ENCODE measurements at places on chromosomes 1 and 21.

DNA sequence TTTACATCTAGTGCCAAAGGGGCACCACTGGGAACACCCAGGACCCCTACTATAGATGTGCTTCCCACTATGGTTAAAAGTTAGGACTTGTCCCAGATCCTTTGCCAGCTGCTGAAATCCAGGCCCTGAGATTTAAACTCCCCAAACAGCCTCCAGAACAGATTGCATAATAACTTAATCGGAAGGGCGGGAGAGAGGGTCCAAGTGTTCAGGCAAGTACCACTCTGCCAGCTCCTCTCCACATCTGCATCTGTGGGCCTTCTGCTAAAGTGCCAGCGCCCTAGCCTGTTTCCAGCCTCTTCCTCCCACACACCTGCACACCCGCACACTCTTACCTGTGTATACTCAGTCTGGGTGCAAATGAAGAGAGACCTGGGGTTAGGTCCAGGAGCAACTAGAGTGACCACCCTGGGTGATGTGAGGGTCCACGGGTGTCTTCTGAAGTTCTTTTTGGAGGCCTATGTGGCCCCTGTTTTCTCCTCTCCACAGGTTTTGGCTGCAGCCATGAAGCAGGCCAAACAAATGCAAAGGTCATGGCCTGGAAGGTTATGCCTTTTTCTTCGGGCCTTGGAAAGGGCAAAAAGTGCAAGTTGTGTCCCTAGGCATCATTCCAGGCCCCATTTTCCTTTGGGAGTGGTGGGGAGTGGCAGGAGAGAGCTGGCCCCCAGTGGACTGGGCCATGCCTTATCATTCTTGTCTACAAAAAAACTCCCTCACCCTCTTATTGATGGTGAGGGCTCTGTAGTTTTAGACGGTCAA, 29.3 kb downstream of the KIRREL1 start:
- DNase-seq = no peak

DNA sequence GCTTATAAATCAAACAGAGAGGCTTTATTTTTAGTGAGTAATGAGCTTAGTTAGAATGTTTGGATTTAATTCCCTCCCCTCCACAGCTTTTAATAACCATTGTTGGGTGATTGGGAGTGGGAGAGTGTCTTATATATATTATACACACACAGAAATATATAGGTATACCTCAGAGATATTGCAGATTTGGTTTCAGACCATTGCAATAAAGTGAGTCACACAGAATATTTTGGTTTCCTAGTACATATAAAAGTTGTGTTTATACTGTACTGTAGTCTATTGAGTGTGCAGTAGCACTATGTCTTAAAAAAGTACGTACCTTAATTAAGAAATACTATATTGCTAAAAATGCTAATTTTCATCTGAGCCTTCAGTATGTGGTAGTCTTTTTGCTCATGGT, 44.4 kb downstream of the RPS6KC1 start:
- no peak for DNase-seq

- no peak for DNase-seq
Observed at GRCh38 chr1:222310836-222311235, 237.1 kb downstream of the HHIPL2 start.

DNA sequence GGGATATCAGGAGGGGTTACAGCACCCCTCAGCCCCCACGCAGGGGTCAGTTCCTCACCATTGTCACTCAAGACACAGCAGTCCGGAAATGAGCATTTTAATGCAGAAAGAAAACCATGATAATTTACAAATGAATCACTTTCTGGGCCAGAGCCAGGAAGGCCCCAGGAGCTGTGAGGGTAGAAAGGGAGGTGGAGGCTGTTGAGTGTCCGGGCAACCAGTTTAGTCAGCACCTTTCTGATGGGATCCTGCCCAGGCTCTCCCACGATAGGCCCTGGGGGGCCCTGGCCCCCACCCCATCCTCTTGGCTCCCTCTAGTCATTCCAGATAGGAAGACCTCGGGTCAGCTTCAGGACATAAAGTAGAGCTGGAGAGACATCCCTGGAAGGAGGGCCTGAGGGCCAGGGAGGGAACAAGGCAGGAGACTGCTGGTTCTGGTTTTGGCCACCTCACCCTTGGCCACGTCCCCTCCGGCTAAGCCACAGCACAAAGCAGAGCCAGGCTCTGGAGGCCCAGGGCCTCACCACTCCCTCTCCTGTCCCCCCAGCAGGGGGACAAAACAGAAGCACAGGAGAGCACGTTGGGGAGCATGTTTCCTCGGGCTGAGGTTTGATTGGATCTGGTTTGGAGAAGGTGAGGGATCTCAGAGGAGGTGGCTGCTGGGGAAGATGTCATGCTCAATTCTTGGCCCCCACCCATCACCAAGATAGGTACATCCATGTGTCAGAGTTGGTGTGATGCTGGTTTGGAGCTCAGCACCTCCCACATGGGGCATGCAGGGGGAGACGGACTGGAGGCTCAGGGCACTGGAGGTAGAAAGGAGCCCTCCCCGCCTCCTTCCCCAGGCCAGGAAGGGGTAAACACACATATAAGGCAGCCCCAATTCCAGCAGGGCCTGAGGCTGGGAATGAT, 20.6 kb downstream of the ETNK2 start:
- no peak for DNase-seq
